ENCODE measurements at places on chromosomes 1 and 21.

- DNase-seq, result no peak
Observed at GRCh38 chr1:231465051-231465450, 43.0 kb upstream of the EGLN1 start.

GRCh38 chr1:64231153-64231552 lies 27.7 kb downstream of the UBE2U start:
- DNase-seq, result no peak

DNA sequence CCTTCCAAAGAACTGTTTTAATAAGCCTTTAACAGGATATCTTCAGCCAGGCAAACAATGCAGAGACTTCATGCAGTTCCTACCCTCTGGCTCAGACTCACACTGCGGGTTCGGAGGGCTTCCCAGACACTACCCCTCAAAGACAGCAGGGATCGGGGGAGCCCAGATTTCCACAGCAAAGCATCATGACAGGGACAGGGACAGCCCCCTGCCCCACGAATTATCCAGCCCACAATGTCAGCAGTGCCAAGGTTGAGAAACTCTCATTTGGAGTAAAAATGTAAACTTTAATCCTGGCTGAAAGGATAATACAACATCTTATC lies 20.1 kb downstream of the NPHP4 start:
- no peak for DNase-seq

DNA sequence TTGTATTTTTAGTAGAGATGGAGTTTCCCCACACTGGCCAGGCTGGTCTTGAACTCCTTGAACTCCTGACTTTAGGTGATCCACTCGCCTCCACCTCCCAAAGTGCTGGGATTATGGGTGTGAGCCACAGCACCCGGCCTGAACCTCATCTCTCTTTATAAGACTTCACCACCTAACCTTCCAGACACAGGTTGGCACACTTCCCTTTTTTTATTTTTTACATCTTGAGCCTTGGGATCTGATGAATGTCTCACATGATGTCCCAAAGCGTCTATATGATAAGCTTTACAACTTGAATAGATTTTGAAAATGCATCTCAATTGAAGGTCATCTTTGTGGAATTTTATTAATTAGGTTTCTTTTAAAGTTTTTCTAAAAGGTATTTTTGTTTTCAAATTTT lies 172.4 kb upstream of the IVNS1ABP start:
- no peak for DNase-seq

GRCh38 chr1:214927796-214928195 lies 154.7 kb upstream of the KCNK2 start:
- DNase-seq, result no peak

- DNase-seq, result no peak
Observed at GRCh38 chr1:54804471-54805132, 3.5 kb upstream of the TTC22 start.

DNA sequence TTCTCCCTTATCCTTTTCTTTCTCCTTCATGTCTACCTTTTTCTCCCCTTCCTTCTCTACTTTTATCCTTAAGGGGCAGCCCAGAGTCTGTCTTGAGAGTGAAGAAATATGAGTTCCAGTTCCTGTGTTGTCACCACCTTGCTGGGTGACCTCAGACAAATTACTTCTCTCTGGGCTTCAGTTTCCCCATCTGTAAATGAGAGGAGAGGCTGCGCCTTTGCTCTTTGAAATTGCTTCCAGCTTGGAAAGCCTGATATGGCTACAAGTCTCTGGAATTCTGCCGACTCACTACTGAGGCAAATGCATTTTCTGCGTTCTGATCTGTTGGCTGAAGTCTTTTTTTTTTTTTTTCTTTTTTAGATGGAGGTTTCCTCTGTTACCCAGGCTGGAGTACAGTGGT lies 119.2 kb downstream of the SYF2 start:
- no peak for DNase-seq

DNA sequence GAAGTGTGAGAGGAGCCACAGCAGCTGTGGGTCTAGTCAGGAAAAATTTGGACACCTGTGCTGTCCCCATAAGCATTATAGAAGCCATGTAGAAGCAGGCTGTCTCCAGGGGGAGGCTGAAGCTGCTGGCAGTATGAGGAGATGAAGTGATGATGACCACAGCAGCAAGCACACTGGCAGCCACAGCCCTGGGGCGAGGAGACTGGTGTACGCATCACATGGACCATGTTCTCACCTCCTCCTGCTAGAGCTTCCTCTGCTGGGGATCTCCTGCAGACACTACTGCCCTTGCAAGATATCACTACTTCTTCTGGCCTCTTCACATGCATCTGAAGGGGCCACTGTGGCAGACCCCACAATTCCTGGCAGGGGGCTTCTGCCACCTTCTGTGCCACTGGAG lies 33.8 kb upstream of the CREG1 start:
- DNase-seq, result no peak

GRCh38 chr1:224559981-224560728 lies 56.0 kb upstream of the CNIH3 start:
- no peak for DNase-seq

GRCh38 chr1:242448910-242449645 lies 75.4 kb downstream of the PLD5 start:
- no peak for DNase-seq

- no peak for DNase-seq
Observed at GRCh38 chr1:234611847-234612351, 1.9 kb upstream of the IRF2BP2 start.

GRCh38 chr21:27572696-27573095 lies 605.8 kb upstream of the ADAMTS5 start:
- no peak for DNase-seq

DNA sequence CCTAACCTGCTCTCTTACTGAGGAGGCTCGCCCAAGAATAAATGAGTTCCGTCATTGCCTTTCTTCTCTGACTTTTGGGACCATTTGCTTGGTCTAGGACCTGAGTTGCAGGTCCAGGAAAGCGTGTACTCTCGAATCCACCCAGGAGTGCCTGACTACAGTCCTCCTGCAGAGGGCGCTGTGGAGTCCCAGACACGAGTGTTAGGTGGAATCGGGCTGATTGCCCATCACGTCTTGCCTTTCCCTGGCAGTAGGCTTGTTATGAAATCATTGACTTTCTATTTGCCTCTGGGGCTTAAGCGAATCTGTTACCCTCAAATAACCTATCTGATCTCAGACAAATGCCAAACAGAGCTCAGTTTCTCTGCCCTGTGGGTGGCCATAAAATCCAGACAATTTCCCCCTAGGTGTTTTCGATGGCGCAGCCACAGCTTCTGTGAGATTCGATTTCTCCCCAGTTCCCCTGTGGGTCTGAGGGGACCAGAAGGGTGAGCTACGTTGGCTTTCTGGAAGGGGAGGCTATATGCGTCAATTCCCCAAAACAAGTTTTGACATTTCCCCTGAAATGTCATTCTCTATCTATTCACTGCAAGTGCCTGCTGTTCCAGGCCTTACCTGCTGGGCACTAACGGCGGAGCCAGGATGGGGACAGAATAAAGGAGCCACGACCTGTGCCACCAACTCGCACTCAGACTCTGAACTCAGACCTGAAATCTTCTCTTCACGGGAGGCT lies at the start of gene IL20:
IL20 (plus strand) TSS at position 685 of the 733 bp plus-strand sequence. CDS start 230 bp downstream, outside the sequence.
- DNase-seq, result peak; percentile 31

DNA sequence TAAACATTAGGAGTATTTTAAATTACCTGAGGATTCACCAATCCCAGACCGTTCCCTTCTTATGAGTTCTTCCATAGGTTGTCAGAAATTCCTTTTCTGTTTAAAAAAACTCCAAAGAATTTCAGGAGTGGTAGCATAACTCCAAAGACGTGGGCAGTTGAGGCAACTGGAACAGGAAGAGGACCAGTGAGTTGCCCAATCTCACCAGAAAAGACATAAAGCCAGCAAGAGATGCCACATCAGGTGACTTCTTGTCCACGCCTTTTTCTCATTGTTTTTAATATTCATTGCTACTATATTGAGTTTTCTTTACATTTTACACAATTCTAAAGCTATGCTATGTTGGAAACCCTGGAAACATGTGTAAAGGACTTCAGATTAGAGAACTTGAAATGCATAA lies 88.1 kb upstream of the JAK1 start:
- DNase-seq, result no peak

- DNase-seq, result no peak
Observed at GRCh38 chr21:27704567-27705166, 737.8 kb upstream of the ADAMTS5 start.

GRCh38 chr1:39659538-39659937 lies 12.4 kb downstream of the NT5C1A start:
- DNase-seq, result no peak

DNA sequence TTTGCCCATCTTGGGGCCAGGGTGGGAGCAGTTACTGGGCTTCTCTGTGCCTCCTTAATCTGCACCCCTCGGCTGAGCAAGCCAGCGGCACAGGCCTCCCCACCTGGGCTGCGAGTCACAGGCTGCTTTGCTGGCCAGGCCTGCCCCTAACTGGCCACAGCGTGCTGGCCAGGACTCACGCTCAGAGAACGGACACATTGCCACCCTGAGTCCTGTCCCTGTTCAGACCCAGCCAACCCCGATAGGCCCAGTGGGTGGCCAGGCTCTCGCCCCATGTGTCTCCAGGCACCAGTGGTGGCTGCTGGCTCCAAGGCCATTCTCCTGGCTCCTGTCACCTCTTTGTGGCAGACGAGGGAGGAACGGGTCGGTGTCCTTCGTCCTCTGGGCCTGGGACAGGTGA lies 61.3 kb downstream of the MORN1 start:
- DNase-seq, result no peak

DNA sequence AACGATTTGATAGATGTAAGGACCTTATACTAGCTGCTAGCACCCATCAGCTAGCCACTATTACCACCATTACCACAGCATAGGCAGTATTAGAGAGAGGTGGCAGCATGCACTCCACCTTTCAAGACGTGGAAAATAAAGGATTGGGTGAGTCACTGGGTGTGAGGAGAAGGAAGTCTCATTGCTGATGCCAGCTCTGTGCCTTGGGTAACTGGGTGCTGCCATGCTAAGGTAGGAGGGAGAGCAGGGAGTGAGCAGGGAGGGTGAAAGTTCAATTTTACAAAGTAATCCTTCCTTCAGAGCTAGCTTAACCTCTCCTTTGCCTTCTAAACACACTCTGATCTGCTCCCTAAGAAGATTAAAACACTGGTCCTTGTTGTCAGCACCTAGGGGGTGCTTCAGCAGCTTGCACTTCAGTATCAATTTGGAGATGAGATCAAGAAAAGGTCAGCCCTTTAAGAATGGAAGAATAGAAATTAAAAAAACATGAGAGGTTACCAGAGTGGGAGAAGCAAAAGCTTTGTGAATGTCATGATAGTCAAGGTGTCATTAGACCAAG lies 1.8 kb upstream of the LIN9 start:
- no peak for DNase-seq

- DNase-seq, result no peak
Observed at GRCh38 chr1:39431927-39432326, 59.5 kb upstream of the BMP8A start.

- no peak for DNase-seq
Observed at GRCh38 chr21:14734191-14734590, 188.1 kb upstream of the SAMSN1 start.

GRCh38 chr21:32957545-32957944 lies 68.2 kb upstream of the OLIG2 start:
- DNase-seq, result no peak

GRCh38 chr1:245971711-245972085 lies 535.4 kb downstream of the SMYD3 start:
- no peak for DNase-seq

DNA sequence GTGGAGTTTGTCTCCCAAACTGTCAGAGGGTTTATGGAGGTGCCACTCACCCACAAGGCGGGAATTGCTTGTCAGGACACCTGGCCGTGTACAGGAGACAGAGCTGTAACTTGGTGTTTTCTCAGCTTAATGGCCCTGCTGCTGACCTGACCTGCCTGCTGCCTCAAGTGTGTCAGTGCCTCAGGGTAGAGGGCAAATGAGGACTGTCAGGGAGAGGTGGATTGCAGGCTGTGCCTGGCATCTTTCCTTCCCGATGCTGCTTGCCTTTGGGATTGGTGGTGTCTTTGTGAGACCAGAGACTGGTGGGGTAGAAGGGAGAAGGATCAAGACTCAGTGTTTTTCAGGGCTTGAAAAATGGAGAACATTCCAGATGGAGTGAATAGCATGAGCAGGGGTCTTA lies 31.4 kb downstream of the TMEM53 start:
- DNase-seq, result no peak

- DNase-seq, result peak; percentile 94
Observed at GRCh38 chr1:31745096-31745945, 18.8 kb downstream of the ADGRB2 start.

DNA sequence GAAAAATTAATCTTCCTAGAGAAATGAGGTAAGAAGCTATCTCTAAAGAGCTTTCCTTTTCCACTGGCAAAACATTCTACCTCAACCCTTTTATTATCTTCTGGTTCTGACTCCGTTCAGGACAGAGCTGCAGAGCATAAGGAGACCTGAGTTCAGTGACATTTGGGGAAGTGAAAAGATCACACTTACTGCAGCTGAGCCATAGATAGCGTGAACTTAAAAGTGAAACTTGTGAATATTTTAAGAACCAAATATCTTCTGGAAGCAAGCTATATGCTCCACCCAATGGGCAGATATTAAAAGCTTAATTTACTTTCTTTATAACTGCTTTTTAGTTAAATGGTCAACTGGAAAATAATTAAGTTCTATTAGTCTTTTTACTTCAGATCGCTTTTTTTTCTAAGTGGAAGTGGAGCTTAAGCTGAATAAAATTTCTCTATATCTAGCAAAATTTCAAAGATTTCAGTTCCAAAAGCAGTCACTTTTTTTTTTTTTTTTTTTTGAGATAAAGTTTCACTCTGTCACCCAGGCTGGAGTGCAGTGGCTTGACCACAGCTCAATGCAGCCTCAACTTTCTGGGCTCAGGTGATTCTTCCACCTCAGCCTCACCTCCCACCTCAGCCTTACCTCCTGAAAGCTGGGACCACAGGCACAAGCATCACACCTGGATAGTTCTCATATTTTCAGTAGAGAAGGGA lies 11.9 kb downstream of the PTPN22 start:
- DNase-seq, result no peak

DNA sequence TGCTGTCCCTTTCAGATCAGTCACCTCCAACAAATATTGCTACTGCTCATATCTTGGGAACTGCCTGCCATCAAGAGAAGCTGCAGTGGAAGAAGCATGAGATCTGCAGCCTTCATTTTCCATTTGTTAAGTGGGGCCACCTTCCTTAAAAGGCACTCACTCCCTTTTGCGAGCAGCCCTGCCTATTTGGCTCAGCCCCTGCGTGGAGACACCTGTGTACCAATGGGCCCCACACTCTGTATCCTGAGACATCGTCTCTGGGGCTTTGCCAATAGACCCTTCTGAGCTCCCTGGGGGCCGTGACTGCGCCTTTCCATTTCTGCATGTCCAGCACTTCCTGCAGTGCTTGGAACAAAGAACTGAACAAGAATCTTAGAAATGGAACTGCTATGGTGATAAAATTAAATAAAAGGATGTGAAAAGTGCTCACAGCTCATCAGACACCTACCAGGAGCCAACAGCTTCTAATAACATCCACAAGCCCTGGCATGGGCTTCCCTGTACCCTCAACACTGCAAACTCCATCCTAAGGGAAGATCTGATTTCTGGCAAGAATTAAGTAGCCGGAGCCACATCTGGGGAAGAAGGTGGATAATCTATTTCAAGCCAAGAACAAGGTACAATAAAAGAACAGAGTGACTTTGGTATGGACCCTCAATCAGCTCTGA lies 36.7 kb downstream of the PARP1 start:
- DNase-seq, result no peak
